ENCODE measurements at places on chromosomes 6 and 20. TPM values are rescaled to one million over a fixed set of nuclear protein-coding genes. Genes with fewer than 3 reads are reported as not detected.

- no peak for DNase-seq
- H3K4me1 ChIP-seq: peaks cover 37% of the 10 kb centered on the region
- H3K27ac ChIP-seq: no peak overlapping the region
- no peaks in the 10 kb centered on the region for H3K27me3 ChIP-seq
- peaks cover 17% of the 10 kb centered on the region for H3K36me3 ChIP-seq
Observed at GRCh38 chr20:36234771-36235320, 1.4 kb upstream of the AAR2 start.

GRCh38 chr6:33313105-33313708 is 671 bp downstream of the TAPBP start:
- peaks cover 24% of the 10 kb centered on the region for H3K4me1 ChIP-seq
- H3K4me3 ChIP-seq: peak overlapping the region; percentile 73
- H3K36me3 ChIP-seq: peaks cover 35% of the 10 kb centered on the region
- H3K27ac ChIP-seq: peak overlapping the region; percentile 91
- DNase-seq: peak; percentile 46

- no peaks in the 10 kb centered on the region for H3K36me3 ChIP-seq
- peak overlapping the region; percentile 89 for H3K27ac ChIP-seq
- peak; percentile 68 for DNase-seq
- H3K4me1 ChIP-seq: peaks cover 32% of the 10 kb centered on the region
- H3K4me3 ChIP-seq: peak overlapping the region; percentile 92
- H3K27me3 ChIP-seq: no peaks in the 10 kb centered on the region
Observed at GRCh38 chr20:4014031-4014474, 1.3 kb downstream of the RNF24 start.

- no peak overlapping the region for H3K27ac ChIP-seq
- no peaks in the 10 kb centered on the region for H3K4me1 ChIP-seq
- H3K4me3 ChIP-seq: no peak overlapping the region
- no peak for DNase-seq
- no peaks in the 10 kb centered on the region for H3K27me3 ChIP-seq
Observed at GRCh38 chr6:117007659-117008058, 130.6 kb downstream of the RFX6 start.

Gene RBPJL
- not detected for total RNA-seq

Gene HEBP2
- 18.2 TPM for total RNA-seq
